Adrenal gland (tissue), 19 donors: ENCODE measurements at places on chromosomes 1 and 21.

- no peaks in the 10 kb centered on the region for H3K4me1 ChIP-seq
- H3K27me3 ChIP-seq, result peaks cover 12% of the 10 kb centered on the region
- no peak for DNase-seq
- H3K4me3 ChIP-seq, result no peak overlapping the region
These were observed 247.9 kb downstream of the NPHP4 start for GRCh38 chr1:5744341-5744740.

DNA sequence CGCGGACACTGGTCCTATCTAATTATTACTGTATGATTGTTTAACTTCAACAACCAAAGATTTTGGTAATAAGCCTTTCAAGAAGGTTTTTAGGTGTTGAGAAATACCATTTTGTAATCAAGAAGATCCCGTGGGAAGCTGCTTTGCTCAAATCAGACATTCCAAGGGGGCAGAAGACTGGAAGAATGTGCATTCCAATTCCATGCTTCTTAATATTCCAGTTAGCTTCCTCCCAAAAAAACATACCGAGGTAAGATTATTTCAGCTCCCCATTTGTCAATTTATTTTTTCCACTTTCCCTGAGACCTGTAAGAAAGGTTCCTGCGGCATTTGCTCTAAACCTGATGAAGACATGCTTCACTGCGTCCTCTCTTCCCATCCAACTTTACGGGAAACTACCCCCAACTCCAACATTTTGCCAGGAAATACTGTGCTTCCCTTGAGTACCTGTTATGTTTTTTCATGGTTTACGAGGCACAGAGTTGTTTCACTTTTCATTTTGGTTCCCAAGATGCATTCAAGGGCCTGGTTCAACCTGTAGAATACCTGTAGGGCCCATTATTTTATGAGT, 4.1 kb downstream of the CNN3 start:
- H3K4me3 ChIP-seq, result no peak overlapping the region
- H3K27me3 ChIP-seq, result no peaks in the 10 kb centered on the region
- H3K27ac ChIP-seq, result peak overlapping the region; percentile 99
- no peak for DNase-seq
- peaks cover 42% of the 10 kb centered on the region for H3K4me1 ChIP-seq

GRCh38 chr1:43750083-43750482, 42.7 kb downstream of the ST3GAL3 start:
- H3K27ac ChIP-seq, result no peak overlapping the region
- H3K27me3 ChIP-seq, result no peaks in the 10 kb centered on the region
- H3K4me1 ChIP-seq, result no peaks in the 10 kb centered on the region
- H3K4me3 ChIP-seq, result no peak overlapping the region

- peaks cover 9% of the 10 kb centered on the region for H3K4me1 ChIP-seq
- H3K27me3 ChIP-seq, result no peaks in the 10 kb centered on the region
- peak; percentile 55 for DNase-seq
- no peaks in the 10 kb centered on the region for H3K36me3 ChIP-seq
- H3K27ac ChIP-seq, result peak overlapping the region; percentile 63
- H3K4me3 ChIP-seq, result no peak overlapping the region
These were observed 19.4 kb downstream of the PDE4B start for GRCh38 chr1:65812065-65812464.
